ENCODE measurements at places on chromosomes 16 and 17. TPM values are rescaled to one million over a fixed set of nuclear protein-coding genes. Genes with fewer than 3 reads are reported as not detected.
A peak's percentile ranks its signal among the peaks of the same experiment; 100 is the strongest.

DNA sequence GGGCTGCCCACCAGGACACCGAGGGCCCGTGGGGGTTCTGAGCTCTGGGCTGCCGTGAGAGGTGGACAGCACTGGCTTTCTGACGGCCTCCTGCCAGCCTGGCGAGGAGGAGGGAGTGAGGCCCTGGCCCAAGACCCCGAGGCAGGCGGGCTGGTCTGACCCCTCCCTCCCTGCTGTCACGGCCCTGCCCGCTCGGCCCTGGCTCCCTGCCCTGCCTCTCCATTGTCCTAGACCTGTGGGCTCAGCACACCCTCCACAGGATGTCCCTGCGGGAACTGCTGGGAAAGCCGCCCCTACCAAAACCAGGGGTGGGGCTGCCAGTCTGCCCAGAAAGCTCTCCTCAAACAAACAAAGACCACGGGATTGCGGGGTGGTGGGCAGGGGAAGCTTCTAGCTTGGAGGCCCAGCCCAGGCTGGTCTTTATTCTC lies 20.7 kb downstream of the SPNS2 start:
- DNase-seq: no peak
- H3K27me3 ChIP-seq: peaks cover 18% of the 10 kb centered on the region
- H3K36me3 ChIP-seq: no peaks in the 10 kb centered on the region
- H3K4me1 ChIP-seq: no peaks in the 10 kb centered on the region
- H3K27ac ChIP-seq: no peak overlapping the region

- no peak for DNase-seq
- H3K4me3 ChIP-seq: no peak overlapping the region
- H3K27me3 ChIP-seq: peaks cover 45% of the 10 kb centered on the region
Observed at GRCh38 chr16:86018941-86019340, 120.0 kb downstream of the IRF8 start.

DNA sequence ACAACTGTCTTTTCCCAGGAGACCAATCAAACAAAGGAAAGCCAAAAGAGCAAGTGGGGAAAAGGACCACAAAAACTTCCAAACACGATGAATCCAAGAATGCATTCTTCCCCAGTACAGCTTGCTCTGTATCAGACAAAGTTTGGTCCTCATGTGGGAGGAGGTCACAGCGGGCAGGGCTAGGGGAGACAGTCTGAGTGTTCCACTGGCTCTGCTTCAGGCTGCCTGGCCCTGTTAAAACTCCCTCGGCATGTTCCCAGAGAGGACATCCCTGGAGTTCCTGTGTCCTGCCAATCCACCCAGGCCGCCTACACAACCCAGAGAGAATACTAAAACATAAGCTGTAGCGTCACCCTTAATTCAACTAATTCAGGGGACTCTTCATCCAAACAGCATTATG lies 415.1 kb upstream of the DYNLRB2 start:
- peaks cover 4% of the 10 kb centered on the region for H3K27me3 ChIP-seq
- H3K36me3 ChIP-seq: no peaks in the 10 kb centered on the region
- no peak overlapping the region for H3K4me3 ChIP-seq
- no peak for DNase-seq

GRCh38 chr16:14496786-14497185 lies 133.3 kb downstream of the PARN start:
- H3K36me3 ChIP-seq: no peaks in the 10 kb centered on the region
- no peak overlapping the region for H3K4me3 ChIP-seq
- no peaks in the 10 kb centered on the region for H3K4me1 ChIP-seq
- no peak overlapping the region for H3K27ac ChIP-seq
- no peak for DNase-seq

- DNase-seq: no peak
- no peaks in the 10 kb centered on the region for H3K27me3 ChIP-seq
- no peak overlapping the region for H3K4me3 ChIP-seq
- H3K36me3 ChIP-seq: peaks cover 67% of the 10 kb centered on the region
- H3K4me1 ChIP-seq: peaks cover 5% of the 10 kb centered on the region
Observed at GRCh38 chr17:48174833-48175523, 67.4 kb downstream of the SNX11 start.

DNA sequence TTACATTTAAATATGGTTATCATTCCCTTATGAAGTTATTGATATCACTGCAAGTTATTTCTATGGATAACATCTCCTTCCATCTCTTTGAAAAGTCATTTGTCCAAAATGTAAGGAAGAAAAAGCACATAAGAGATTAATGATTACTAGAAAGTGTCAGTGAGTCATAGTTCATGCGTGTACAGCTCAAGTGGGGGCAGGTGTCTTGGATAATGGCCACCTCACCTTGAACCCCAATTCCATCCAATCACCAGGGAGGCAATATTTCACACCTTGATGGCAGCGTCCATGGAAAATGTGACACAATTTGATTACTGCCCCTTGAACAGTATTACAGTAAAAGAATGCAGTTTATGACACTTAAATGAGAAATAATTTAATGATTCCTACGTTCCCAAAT lies 358.3 kb upstream of the SOX9 start:
- H3K4me1 ChIP-seq: no peaks in the 10 kb centered on the region
- H3K36me3 ChIP-seq: no peaks in the 10 kb centered on the region
- H3K27ac ChIP-seq: no peak overlapping the region
- DNase-seq: no peak
- H3K27me3 ChIP-seq: no peaks in the 10 kb centered on the region

- no peaks in the 10 kb centered on the region for H3K27me3 ChIP-seq
- H3K27ac ChIP-seq: peak within 1 kb of the TSS; percentile 38
- no peaks in the 10 kb centered on the region for H3K36me3 ChIP-seq
- H3K4me3 ChIP-seq: peak within 1 kb of the TSS; percentile 84
Observed at GRCh38 chr17:19867329-19868078, at the start of gene ULK2. TSS of gene ULK2 (minus strand) at chr17:19867936. CDS start at chr17:19867417, 519 bp downstream.

GRCh38 chr16:84952335-84953189 lies 58.8 kb downstream of the ZDHHC7 start:
- H3K27me3 ChIP-seq: peaks cover 42% of the 10 kb centered on the region
- DNase-seq: peak; percentile 56
- H3K4me1 ChIP-seq: peaks cover 19% of the 10 kb centered on the region
- H3K36me3 ChIP-seq: no peaks in the 10 kb centered on the region

- H3K36me3 ChIP-seq: no peaks in the 10 kb centered on the region
- H3K27ac ChIP-seq: no peak overlapping the region
- H3K4me3 ChIP-seq: no peak overlapping the region
- no peak for DNase-seq
- H3K27me3 ChIP-seq: no peaks in the 10 kb centered on the region
Observed at GRCh38 chr16:59432896-59433295, 698.8 kb upstream of the GOT2 start.

GRCh38 chr17:29256735-29257466 lies 10.2 kb downstream of the CRYBA1 start:
- DNase-seq: no peak
- no peak overlapping the region for H3K27ac ChIP-seq
- H3K36me3 ChIP-seq: peaks cover 25% of the 10 kb centered on the region
- H3K4me1 ChIP-seq: no peaks in the 10 kb centered on the region
- no peaks in the 10 kb centered on the region for H3K27me3 ChIP-seq

- peaks cover 38% of the 10 kb centered on the region for H3K4me1 ChIP-seq
- no peak for DNase-seq
- H3K4me3 ChIP-seq: no peak overlapping the region
- H3K27me3 ChIP-seq: no peaks in the 10 kb centered on the region
- peaks cover 4% of the 10 kb centered on the region for H3K36me3 ChIP-seq
Observed at GRCh38 chr16:89704281-89704680, 2.8 kb upstream of the SPATA2L start.

- H3K36me3 ChIP-seq: no peaks in the 10 kb centered on the region
- DNase-seq: no peak
- no peak overlapping the region for H3K4me3 ChIP-seq
- no peak overlapping the region for H3K27ac ChIP-seq
- no peaks in the 10 kb centered on the region for H3K4me1 ChIP-seq
Observed at GRCh38 chr17:68450391-68450790, 6.9 kb downstream of the WIPI1 start.

DNA sequence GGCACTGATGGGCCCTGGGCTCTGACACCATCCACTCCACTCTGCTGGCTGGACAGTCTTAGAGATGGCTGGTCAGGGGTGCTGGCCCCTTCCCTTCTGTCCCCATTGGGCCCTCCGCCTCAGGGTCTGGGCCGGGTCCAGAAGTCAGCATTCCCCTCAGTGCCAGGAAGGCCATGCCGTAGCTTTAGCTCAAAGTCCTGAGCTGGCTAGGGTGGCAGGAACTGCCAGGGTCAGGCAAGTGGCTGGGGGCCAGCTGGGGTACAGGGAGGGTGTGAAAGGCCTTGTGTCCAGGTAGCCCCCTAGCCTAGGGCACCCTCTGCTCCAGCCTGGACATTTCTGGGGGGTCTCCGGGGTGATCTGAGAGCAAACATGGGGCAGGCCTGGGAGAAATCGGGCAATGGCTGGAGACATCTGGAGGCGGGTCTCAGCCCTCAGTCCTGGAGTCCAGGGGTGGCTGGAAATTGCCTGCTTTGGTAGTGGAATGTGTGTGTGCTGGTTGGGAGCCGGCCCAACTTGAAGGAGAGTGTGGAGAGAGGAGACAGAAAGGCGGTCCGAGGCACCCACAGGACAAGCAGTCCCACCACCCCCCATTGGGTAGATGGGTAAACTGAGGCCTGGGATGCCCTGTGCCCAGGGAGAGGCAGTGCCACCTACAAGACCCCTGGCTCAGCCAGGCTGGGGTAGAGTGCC lies 32.5 kb downstream of the TPSG1 start:
- H3K27me3 ChIP-seq: no peaks in the 10 kb centered on the region
- H3K27ac ChIP-seq: no peak overlapping the region
- no peaks in the 10 kb centered on the region for H3K36me3 ChIP-seq
- no peak overlapping the region for H3K4me3 ChIP-seq

DNA sequence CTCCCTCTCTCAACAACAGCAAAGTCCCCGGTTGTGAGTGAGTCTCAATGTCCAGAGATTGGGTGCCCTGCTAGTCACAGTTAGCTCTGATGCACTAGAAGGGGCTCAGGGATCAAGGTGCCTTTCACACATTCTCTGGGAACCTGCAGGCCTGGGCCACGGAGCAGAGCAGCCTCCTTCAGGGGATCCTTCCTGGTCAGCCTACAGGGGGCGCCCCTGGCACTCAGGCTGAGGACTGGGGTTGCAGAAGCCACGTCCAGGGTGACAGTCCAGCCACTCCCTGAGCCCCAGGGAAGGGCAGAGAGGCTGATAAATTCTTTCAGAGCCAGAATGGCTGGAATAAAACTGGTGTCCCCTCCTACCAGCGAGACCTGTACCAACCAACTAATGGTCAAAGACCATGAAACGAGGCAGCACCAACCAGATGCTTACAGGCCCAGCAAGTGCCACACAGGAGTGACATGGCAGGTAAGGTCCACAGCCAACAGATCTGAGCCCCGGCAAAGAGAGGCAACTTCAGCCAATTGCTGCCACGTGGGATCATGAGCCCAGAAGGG lies 43.5 kb downstream of the ST3GAL2 start:
- no peak overlapping the region for H3K27ac ChIP-seq
- no peak overlapping the region for H3K4me3 ChIP-seq
- no peaks in the 10 kb centered on the region for H3K27me3 ChIP-seq
- DNase-seq: peak; percentile 72
- peaks cover 28% of the 10 kb centered on the region for H3K36me3 ChIP-seq
- H3K4me1 ChIP-seq: peaks cover 10% of the 10 kb centered on the region

DNA sequence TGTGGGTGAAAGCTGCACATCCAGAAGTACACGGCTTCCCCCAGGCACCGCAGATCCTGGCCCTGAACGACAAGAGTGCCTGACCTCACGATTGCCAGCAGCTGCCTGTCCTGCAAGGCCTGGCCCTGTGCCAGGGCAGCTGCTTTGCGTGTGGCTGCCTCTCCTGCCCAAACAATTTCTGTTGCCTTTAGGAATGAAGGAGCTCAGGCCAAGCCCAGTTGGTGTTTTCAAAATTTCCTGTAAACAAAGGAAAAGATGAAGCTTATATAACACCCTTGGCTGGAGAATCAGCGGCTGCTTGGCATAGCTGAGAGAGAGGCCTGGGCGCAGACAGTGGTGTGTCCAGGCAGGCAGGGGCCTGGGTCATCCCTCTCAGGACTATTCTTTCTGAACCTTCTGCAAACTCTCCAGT lies 11.7 kb upstream of the SLC47A2 start:
- H3K27ac ChIP-seq: no peak overlapping the region
- H3K36me3 ChIP-seq: no peaks in the 10 kb centered on the region
- no peaks in the 10 kb centered on the region for H3K27me3 ChIP-seq
- no peak overlapping the region for H3K4me3 ChIP-seq

- H3K36me3 ChIP-seq: no peaks in the 10 kb centered on the region
- no peak overlapping the region for H3K4me3 ChIP-seq
- H3K4me1 ChIP-seq: no peaks in the 10 kb centered on the region
- no peak overlapping the region for H3K27ac ChIP-seq
Observed at GRCh38 chr16:23934610-23935236, 98.9 kb downstream of the PRKCB start.

DNA sequence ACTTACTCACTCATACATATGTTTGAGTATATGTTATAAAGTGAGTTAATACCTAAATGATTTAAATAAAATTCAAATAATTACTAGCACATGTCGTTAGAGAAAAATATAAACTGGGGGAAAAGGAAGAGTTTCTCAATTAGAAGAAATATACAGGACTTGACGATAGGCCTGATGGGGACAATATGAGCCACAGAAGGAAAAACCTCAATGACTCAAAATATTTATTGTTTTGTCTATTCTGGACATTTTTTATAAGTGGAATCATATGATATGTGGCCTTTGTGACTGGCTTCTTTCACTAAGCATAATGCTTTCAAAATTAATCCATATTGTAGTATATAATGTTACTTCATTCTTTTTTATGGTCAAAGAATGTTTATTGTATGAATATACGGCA lies 339.2 kb upstream of the PMFBP1 start:
- H3K4me3 ChIP-seq: no peak overlapping the region
- H3K36me3 ChIP-seq: no peaks in the 10 kb centered on the region
- H3K27ac ChIP-seq: no peak overlapping the region
- H3K4me1 ChIP-seq: no peaks in the 10 kb centered on the region

DNA sequence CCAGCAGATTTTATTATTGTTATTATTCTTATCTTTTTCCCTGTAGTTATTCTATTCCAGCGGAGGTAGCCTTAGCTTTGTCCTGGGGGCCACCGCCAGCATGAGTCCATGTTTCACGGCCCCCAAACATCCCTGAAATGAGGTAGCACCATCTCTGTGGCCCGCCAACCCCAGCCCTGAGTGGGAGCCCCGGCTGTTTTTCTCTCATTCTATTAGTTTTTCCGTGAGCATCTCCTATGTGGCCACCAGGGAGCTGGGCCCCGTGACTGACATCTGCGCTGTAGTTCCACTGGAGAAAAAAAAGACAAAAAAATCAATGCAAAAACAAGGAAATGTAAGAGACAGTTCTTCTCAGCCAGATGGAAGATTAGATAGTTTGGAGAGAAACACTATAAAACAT lies 43.5 kb upstream of the IL34 start:
- no peak overlapping the region for H3K4me3 ChIP-seq
- H3K4me1 ChIP-seq: no peaks in the 10 kb centered on the region
- no peaks in the 10 kb centered on the region for H3K27me3 ChIP-seq
- no peak for DNase-seq

Gene TLCD2
- 0.25 TPM for total RNA-seq

Gene FOXC2
- total RNA-seq: not detected

Gene ITGAD
- total RNA-seq: 0.22 TPM

Gene GPR179
- total RNA-seq: 0.03 TPM

Gene MYOCD
- not detected for total RNA-seq

Gene SLC43A2
- total RNA-seq: 14.7 TPM

Gene TCAP
- 2.2 TPM for total RNA-seq

Gene SMIM5
- total RNA-seq: 0.39 TPM
